H9 (cell line): ENCODE measurements at places on chromosomes 11 and 22. TPM values are rescaled to one million over a fixed set of nuclear protein-coding genes. Genes with fewer than 3 reads are reported as not detected.

The CDC42EP1 gene
- 23.0 and 24.3 TPM in 2 replicates for total RNA-seq

The OR52E8 gene
- total RNA-seq, result not detected in 2 replicates

The MALAT1 gene
- 1,700 and 1,934 TPM in 2 replicates for total RNA-seq

The SEPTIN3 gene
- 32.4 and 33.3 TPM in 2 replicates for total RNA-seq

The SLC17A6 gene
- total RNA-seq, result not detected in 2 replicates

The GLYAT gene
- not detected in 2 replicates for total RNA-seq

The MYOD1 gene
- not detected in 2 replicates for total RNA-seq

The C11orf21 gene
- not detected in 2 replicates for total RNA-seq

The PLEKHA7 gene
- total RNA-seq, result 17.5 and 21.0 TPM in 2 replicates

The RRM1 gene
- 132 and 138 TPM in 2 replicates for total RNA-seq

The RASSF10 gene
- total RNA-seq, result 2.4 and 2.9 TPM in 2 replicates

The POTEH gene
- total RNA-seq, result not detected in 2 replicates

The KRTAP5-8 gene
- total RNA-seq, result not detected in 2 replicates

The CST6 gene
- total RNA-seq, result not detected in 2 replicates

The PPP2R5B gene
- 5.0 and 6.3 TPM in 2 replicates for total RNA-seq

The SCO2 gene
- total RNA-seq, result 3.3 and 3.4 TPM in 2 replicates

The SSTR3 gene
- 0.68 and 0.72 TPM in 2 replicates for total RNA-seq

The DNAJB7 gene
- not detected in 2 replicates for total RNA-seq

The NUP98 gene
- 105 and 106 TPM in 2 replicates for total RNA-seq

The KDM4D gene
- total RNA-seq, result 1.4 and 1.9 TPM in 2 replicates

The SCGB2A2 gene
- not detected in 2 replicates for total RNA-seq

The MMP11 gene
- 4.9 and 5.3 TPM in 2 replicates for total RNA-seq

The OR5T3 gene
- not detected in 2 replicates for total RNA-seq

The CAVIN3 gene
- total RNA-seq, result 56.7 and 60.0 TPM in 2 replicates

The MUC2 gene
- not detected in 2 replicates for total RNA-seq

The MUC5AC gene
- not detected in 2 replicates for total RNA-seq

The CFAP300 gene
- total RNA-seq, result 1.2 and 1.7 TPM in 2 replicates

The CASP1 gene
- not detected in 2 replicates for total RNA-seq

The TMEM191C gene
- 3.3 and 4.2 TPM in 2 replicates for total RNA-seq

The EMID1 gene
- 4.5 and 5.4 TPM in 2 replicates for total RNA-seq

The WNT11 gene
- 0.18 TPM in 1 of 2 replicates, not detected in the other for total RNA-seq

The SREBF2 gene
- total RNA-seq, result 144 and 146 TPM in 2 replicates
